ENCODE measurements at places on chromosomes 4 and X. TPM values are rescaled to one million over a fixed set of nuclear protein-coding genes. Genes with fewer than 3 reads are reported as not detected.

DNA sequence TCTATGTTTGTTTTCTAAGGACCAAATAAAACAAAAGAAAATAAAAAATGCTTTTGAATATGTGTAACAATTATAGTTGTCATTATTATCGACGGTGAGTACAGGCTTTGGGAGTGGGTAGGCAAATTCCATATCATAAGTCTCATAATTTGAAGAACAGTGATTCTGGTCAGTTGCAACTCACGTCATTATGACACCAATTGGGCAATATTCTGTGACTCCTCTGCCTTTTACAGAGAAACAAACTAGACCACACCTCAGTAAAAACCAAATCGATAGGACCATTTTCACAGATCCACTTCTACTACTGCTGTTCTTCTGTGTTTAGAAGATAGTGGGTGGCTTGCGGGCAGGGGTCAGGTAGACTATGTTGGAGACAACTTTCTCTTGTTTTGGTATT lies 250.1 kb downstream of the C4orf33 start:
- H3K4me3 ChIP-seq, result no peak overlapping the region
- H3K27ac ChIP-seq, result no peak overlapping the region
- DNase-seq, result no peak
- H3K4me1 ChIP-seq, result no peaks in the 10 kb centered on the region
- H3K27me3 ChIP-seq, result no peaks in the 10 kb centered on the region
- H3K36me3 ChIP-seq, result no peaks in the 10 kb centered on the region

GRCh38 chr4:25817059-25817681 lies 45.6 kb downstream of the SEL1L3 start:
- no peak for DNase-seq
- H3K27me3 ChIP-seq, result no peaks in the 10 kb centered on the region
- no peak overlapping the region for H3K27ac ChIP-seq
- H3K36me3 ChIP-seq, result peaks cover 2% of the 10 kb centered on the region
- H3K4me1 ChIP-seq, result peaks cover 16% of the 10 kb centered on the region
- H3K4me3 ChIP-seq, result no peak overlapping the region

The PHEX gene
- 4.9 TPM for total RNA-seq

DNA sequence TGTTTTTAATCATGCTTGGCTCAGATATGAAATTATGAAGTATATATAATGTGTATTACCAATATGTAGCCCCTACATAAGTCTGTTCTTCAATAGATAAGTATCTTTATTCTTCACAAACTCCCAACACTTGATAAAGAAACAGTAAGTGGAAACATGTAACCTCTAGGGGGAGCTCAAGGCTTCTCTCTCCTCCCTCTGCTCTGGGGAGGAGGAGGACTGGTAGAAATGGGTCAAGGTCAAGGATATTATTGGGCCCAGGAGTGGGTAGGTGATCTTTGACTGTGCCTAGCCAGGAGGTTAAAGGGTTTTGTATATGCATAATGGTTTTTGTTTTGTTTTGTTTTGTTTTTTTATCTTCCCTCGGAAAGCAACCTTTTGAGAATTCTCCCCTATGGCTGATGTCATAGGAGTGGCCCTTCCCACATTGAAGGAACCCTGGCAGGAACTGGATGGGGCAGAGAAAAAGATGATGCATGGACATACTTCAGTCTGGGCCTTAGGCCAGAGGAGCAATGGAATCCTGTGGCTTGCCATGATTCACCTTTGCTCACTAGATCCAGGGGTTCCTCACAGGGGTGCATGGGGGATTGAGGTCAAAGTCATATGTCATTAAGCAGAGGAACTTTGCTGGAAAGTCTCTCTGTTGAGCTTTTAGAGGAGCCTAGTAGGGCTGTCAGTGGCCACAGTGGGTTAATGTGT lies 460.3 kb downstream of the MID1IP1 start:
- H3K27ac ChIP-seq, result no peak overlapping the region
- H3K4me3 ChIP-seq, result no peak overlapping the region
- peaks cover 5% of the 10 kb centered on the region for H3K4me1 ChIP-seq
- H3K36me3 ChIP-seq, result no peaks in the 10 kb centered on the region
- peaks cover 13% of the 10 kb centered on the region for H3K27me3 ChIP-seq
